Globus pallidus (tissue), 1 donor: ENCODE measurements at places on chromosomes 11 and 22.
A peak's percentile ranks its signal among the peaks of the same experiment; 100 is the strongest.

- DNase-seq, result no peak
Measured at GRCh38 chr22:21624120-21624879, 5.5 kb downstream of the YDJC start.

DNA sequence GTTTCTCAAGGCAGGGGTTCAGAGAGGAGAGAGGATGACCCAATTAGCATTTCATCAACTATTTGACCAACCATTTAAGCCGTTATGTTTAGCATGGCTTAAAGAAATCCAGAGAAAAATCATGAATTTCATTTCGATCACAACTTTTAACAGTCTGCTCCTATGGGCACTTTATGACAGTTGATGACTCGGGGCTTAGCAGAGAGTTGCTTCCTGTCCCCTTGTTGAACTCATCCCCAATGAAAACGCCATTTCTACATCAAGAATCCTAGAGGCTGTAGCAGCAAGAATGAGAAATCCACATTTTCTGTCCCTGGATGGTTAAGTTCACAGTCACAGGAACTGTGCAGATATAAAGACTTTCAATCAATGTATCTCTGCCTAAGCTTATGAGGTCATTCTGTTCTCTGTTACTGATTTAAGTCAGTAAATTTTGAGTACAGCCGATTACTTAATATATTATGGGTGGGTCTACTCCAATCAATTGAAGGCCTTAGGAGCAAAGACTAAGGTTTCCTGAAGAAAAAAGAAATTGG, 81.1 kb downstream of the BDNF start:
- DNase-seq, result no peak

DNA sequence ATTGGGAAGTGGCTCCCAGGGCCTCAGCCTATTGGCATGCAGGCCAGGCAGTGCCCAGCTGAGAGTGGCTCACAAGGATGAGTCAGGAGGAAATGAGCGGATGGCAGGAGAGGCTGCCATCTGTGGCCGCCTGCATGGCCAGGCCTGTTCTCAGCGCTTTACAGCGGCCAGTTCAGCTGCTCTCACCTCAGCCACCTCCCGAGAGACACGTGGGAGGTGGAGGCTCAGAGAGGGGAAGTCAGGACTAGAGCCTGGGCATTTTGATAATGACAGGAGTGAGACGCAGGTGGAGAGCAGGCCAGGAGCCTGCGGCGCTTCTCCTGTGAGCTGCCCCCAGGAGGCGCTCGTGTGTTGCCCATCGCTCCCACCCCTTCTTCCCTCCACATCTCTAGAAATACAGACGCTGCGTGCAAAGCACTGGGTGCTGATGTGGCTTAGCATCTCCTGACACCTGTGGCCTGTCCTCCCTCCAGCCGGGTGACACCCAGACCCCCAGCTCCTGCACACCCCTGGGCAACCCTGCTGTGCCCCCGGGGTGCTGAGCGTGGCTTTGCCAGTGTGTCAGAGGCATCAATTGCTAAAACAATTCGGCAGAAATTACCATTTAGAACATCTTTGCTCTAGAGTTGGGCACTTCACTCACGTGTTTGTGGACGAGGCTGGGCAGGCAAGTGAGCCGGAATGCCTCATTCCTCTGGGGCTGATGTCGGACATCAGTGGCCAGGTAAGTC, 21.4 kb upstream of the PANX2 start:
- DNase-seq, result peak; percentile 10

DNA sequence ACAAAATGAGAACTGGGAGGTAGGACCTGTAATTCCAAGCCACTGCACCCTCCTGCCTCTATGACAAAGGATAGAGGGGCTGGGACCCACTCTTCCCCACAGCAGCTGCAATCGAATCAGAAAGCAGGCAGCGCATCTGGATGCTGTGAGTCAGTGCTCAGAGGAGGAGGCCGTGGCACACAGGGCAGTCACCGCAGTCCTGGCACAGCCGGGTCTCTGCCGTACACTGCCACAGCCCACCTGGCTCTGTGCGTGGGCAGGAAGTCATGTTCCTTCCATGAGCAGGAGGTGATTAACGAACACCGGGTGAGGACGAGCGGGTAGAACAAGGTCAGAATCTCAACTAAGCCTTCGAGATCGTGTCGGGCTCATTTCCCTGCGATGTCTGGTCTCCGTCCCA, 30.2 kb upstream of the PPFIA1 start:
- no peak for DNase-seq

GRCh38 chr11:70818351-70818750, 420.0 kb downstream of the CTTN start:
- DNase-seq, result no peak

GRCh38 chr22:46672731-46673130, 52.5 kb downstream of the GRAMD4 start:
- no peak for DNase-seq

- no peak for DNase-seq
Measured at GRCh38 chr22:42172773-42173172, 42.2 kb upstream of the CYP2D6 start.

DNA sequence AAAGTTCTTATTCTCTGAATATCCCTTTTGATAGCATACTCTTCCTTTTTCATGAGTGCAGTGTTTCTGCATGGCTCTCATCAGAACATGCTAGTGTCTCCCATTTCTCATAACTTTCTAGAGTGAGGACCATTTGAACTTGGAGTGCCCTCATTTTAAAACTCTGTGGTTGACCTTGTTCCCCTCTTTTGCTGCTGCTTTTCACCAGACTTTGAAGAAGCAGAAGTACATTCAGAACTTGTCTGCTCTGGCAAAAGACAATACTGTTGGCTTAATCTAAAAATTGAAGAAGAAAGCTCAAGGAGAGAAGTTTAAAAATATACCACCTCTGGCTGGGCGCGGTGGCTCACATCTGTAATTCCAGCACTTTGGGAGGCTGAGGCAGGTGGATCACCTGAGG, 35.0 kb downstream of the PPARA start:
- DNase-seq, result no peak

GRCh38 chr11:1652026-1652425, 22.5 kb downstream of the KRTAP5-5 start:
- DNase-seq, result no peak

- no peak for DNase-seq
Measured at GRCh38 chr11:134558258-134558835, 146.3 kb upstream of the B3GAT1 start.

DNA sequence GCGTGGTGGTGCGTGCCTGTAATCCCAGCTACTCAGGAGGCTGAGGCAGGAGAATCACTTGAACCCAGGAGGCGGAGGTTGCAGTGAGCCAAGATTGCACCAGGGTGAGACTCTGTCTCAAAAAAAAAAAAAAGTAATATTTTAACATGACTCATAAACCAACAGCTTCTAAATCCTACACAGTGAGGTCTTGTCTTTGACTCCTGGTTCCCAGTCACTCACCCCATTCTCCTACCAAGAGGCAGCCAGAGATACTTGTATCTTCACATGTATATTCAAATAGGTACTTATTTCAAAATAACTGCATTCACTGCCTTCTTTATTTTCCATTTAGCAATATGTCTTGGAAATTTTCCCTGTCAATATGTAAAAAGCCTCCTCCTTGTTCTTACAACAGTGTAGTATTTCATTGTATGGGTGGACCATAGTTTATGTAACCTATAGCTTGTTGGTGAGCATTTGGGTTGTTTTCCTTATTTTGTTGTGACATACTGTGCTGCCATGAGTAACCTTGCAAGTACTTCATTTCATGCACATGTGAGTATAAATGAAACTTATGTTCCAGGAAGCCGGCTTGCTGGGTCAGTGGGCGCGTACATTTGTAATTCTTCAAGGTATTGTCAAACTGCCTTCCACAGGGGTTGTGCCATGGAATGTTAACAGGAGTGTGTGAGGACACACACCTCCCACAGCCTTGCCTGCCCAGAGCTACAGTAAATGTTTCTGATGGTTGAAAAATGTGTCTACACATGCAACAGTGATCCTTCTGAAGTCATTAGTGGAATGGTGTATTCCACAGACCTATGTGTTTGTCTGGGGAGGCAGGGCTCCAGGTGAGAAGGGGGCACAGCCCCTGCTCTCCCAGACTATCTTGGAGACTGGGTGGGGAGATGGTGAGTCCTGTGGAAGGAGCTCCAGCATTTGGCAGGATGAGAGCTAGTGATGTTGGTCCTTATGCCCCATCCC, 47.9 kb downstream of the OSBP2 start:
- DNase-seq, result no peak

DNA sequence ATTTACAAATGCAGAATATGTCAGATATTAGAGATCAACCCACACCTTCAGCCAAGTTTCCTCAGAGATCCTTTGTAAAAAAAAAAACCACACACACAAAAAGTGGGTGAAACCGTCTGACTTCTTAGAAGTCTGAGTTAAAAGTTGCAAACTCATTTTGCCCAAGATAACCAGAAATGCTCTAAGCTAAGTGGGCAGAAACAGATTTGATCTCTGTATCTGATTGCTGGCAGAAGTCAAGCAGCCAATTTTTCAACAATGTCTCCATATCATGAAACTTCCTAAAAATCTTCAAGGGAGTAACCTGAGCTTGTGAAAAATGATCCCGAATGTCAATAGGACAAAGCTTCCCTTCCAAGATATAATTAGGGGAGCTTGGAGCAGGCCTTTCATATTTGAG, 28.6 kb upstream of the ATXN10 start:
- DNase-seq, result no peak

GRCh38 chr22:17370766-17371432, 1.6 kb downstream of the CECR2 start:
- no peak for DNase-seq

DNA sequence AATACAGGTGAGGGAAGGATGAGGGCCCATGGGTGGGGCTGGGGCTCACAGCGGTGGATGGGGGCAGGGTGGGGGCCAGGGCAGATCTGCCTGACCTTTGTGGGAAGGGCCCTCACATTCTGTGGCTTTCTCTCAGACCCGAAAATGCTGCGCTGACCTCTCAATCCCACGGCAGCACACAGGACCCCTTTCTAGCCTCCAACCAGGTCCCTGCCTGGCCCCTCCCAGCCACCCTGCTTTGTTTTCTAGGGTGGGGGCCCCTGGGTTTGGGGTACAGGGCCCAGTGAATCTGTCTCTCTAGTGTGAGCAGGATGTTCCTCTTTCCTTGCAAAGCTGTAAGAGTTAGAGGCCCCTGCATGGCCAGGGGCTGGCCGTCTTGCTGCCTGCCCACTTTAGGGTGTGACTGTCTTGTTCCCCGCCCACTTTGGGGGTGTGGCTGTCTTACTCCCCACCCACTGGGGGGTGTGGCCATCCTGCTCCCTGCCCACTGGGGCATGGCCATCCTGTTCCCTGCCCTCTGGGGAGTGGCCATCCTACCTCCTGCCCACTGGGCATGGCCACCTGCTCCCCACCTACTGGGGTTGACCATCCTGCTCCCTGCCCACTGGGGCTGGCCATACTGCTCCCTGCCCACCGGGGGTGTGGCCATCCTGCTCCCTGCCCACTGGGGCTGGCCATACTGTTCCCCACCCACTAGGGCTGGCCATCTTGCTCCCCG, 11.5 kb downstream of the PARVG start:
- DNase-seq, result no peak

GRCh38 chr11:109423466-109424190, 1.6 kb downstream of the C11orf87 start:
- DNase-seq, result no peak

GRCh38 chr11:2931420-2931746, 2.2 kb upstream of the PHLDA2 start:
- no peak for DNase-seq
